ENCODE measurements at places on chromosomes 11 and 22.

DNA sequence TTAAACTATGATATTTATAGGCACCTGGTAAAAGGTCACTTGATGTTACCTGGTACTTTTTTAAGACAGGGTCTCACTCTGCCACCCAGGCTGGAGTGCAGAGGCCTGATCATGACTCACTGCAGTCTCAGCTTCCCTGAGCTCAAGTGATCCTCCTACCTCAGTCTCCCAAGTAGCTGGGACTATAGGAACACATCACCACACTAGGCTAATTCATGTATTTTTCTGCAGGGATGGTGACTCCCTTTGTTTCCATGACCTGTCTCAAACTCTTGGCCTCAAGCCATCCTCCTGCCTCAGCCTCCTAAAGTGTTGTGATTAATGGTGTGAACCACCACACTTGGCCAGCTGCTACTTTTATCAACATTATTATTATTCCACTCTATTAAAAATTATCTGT, 47.6 kb downstream of the OR4C45 start:
- H3K27ac ChIP-seq = no peak overlapping the region
- no peak overlapping the region for H3K4me3 ChIP-seq
- no peaks in the 10 kb centered on the region for H3K27me3 ChIP-seq
- no peaks in the 10 kb centered on the region for H3K4me1 ChIP-seq
- H3K36me3 ChIP-seq = no peaks in the 10 kb centered on the region

- no peak overlapping the region for H3K27ac ChIP-seq
- no peak overlapping the region for H3K4me3 ChIP-seq
- no peaks in the 10 kb centered on the region for H3K36me3 ChIP-seq
- H3K27me3 ChIP-seq = no peaks in the 10 kb centered on the region
Measured at GRCh38 chr11:112132737-112133136, 31.2 kb downstream of the IL18 start.

GRCh38 chr11:123483466-123483865, 53.4 kb downstream of the GRAMD1B start:
- no peaks in the 10 kb centered on the region for H3K27me3 ChIP-seq
- no peak overlapping the region for H3K4me3 ChIP-seq
- no peak overlapping the region for H3K27ac ChIP-seq
- no peaks in the 10 kb centered on the region for H3K36me3 ChIP-seq
- H3K4me1 ChIP-seq = peaks cover 51% of the 10 kb centered on the region
- DNase-seq = no peak

DNA sequence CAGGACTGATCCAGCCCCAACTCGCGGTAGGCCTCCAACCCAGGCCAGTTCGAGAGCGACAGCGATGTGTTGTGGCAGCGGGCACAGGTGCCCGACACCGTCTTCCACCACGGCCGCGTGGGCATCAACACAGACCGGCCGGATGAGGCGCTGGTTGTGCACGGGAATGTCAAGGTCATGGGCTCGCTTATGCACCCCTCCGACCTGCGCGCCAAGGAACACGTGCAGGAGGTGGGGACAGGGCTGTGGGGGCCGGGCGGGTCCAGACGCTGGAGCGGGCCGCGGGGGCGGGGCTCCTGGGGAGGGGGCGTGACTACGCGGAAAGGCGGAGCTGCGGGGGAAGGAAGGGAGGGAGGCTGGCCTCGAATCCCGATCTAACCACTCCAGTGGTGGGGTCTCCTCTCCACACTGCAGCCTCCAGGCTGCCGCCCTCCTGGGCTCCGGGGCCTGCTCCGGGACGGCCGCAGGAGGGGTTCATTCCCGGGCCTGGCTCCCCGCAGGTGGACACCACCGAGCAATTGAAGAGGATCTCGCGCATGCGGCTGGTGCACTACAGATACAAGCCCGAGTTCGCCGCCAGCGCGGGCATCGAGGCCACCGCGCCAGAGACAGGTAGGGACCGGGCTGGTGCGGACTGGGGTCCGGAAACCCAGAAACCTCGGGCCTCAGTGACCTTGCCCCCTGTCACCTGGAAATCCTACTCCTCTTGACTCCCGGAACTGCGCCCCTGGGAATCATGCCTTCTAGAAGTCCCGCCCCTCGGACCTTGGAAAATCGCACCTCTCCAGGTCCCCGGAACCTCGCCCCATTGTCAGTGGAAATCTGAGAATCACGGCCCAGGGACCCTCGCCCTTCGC, 14.9 kb downstream of the TMEM258 start:
- H3K4me1 ChIP-seq = peaks cover 37% of the 10 kb centered on the region
- H3K4me3 ChIP-seq = peak overlapping the region; percentile 18
- H3K36me3 ChIP-seq = no peaks in the 10 kb centered on the region

DNA sequence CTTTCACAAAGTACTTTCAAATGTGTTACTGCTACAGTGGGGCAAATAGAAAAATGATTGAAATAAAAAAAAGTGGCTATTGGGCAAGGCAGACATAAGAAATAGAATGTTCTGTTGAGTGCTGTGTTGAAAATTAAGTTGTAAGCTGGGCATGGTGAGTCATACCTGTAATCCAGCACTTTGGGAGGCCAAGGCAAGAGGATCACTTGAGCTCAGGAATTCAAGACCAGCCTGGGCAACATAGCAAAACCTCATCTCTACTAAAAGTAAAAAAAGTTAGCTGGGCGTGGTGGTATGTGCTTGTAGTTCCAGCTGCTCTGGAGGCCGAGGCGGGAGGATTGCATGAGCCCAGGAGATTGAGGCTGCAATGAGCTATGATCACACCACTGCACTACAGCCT, 26.9 kb upstream of the LDHA start:
- no peaks in the 10 kb centered on the region for H3K4me1 ChIP-seq
- peaks cover 38% of the 10 kb centered on the region for H3K36me3 ChIP-seq
- DNase-seq = no peak
- no peak overlapping the region for H3K27ac ChIP-seq
- no peaks in the 10 kb centered on the region for H3K27me3 ChIP-seq
- no peak overlapping the region for H3K4me3 ChIP-seq

DNA sequence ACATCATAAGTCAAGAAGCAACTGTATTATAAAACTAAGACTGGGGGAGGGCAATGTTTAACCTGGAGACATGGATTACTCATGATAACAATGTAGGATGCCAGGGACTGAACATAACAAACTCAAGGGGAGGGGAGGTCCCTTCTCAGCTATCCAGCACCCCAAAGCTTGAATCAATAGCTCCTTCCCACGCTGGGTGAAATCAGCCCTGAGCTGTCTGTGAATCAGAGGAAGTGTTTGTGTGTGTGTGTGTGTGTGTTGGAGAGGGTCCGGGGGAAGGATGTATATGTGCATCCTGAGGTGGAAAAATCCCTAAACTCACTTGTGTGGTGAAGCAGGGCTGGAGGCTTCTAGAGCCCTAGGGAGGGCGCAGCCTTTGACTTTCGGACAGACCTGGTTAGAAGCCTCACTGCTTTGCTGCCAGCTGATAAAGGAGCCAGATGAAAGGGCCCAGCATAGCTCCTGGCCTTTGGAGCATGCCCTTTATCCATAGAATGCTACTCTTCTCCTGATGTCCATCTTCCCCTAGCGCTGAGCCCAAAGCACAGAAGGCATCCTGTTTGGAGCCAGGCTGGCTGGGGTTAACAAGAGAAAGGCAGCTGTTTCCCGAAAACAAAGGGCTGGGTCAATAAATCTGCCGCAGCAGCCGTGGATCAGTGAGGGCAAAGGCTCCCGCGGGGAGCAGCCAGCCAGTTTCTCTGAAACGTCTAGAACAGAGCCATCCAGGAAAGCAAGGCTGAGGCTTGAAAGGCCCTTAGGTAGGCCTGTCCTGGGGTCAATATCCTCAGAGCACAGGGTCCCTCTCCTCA, 35.8 kb downstream of the TNKS1BP1 start:
- H3K4me1 ChIP-seq = no peaks in the 10 kb centered on the region
- DNase-seq = no peak
- no peak overlapping the region for H3K4me3 ChIP-seq
- no peak overlapping the region for H3K27ac ChIP-seq
- H3K36me3 ChIP-seq = no peaks in the 10 kb centered on the region

DNA sequence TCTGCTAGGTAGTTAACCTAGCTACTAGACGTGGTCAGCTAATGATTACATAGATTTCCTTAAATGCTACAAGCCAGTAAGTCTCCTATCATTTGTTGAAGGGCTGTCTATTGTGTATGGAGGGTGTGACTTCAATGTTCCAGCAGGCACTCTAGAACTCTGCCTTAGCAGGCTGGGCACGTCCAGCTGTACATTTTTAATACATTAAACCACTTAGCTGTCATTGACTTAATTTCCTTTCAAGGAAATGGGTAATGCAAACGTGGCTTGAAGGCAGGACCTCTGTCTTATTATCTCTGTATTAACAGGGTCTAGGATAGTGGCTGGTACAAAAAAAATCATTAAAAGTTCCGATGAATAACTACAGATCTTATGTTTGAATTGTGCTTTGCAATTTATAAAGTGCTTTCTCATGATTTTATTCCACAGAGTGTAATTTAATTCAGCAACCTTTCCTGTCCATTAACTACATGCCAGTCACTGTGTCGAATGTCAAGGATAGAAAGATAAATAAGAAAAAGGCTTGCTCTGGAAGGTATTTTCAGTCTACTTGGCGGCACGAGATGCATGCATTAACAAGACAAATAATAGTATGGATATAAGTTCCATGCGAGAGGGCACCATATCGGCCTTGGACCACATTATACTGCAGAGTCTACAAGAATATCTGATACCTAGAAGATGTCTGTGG, 60.3 kb downstream of the APOL3 start:
- no peaks in the 10 kb centered on the region for H3K36me3 ChIP-seq
- no peaks in the 10 kb centered on the region for H3K4me1 ChIP-seq
- no peak for DNase-seq
- peaks cover 4% of the 10 kb centered on the region for H3K27me3 ChIP-seq
- H3K4me3 ChIP-seq = no peak overlapping the region

GRCh38 chr11:125236072-125236825, 71.7 kb downstream of the PKNOX2 start:
- no peak overlapping the region for H3K4me3 ChIP-seq
- H3K36me3 ChIP-seq = no peaks in the 10 kb centered on the region
- no peak for DNase-seq

DNA sequence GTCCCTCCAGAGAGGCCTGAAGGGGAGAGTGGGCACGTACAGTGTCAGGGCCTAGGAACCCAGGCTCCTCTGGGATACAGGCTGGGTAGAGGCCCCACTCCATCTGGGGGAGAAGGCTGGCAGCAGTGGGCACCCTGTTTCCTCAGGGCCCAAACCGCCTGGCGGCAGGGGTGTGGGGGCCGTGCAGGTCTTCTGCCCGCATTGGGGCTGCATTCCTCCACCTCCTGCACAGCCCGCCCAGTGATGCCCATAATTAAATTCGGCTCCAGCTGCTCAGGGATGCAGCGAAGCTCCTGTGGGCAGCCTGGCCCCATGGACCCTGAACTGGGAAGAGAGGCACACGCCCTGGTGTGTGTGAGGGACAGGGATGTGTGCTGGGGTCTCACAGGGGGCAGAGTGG, 35.4 kb downstream of the KCNQ1OT1 start:
- H3K27me3 ChIP-seq = no peaks in the 10 kb centered on the region
- H3K4me1 ChIP-seq = no peaks in the 10 kb centered on the region
- no peaks in the 10 kb centered on the region for H3K36me3 ChIP-seq
- H3K27ac ChIP-seq = no peak overlapping the region
- DNase-seq = no peak
- H3K4me3 ChIP-seq = no peak overlapping the region

DNA sequence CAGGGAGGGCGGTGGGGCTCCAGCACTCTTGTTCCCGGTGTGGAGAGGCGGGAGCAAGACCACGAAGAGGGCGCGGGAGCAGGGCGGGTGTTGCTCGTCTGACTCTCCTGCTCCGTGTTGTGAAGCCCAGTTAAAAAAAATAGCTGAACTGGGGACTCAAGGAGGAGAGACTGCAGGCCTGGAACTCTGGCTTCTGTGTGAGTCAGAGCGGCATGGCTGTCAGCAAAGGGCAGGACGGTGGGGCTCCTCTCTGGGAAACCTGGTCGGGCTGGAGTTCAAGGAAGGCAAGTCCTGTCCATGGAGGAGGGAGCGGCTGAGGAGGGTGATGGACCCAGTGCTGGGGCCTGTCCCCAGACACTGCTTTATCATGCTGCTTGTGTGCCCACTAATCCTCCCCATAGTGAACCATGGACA, 152.3 kb downstream of the FEZ1 start:
- no peak overlapping the region for H3K27ac ChIP-seq
- no peak overlapping the region for H3K4me3 ChIP-seq
- DNase-seq = no peak
- no peaks in the 10 kb centered on the region for H3K27me3 ChIP-seq
- H3K4me1 ChIP-seq = no peaks in the 10 kb centered on the region

GRCh38 chr11:16956538-16957153, 57.6 kb downstream of the PLEKHA7 start:
- no peak for DNase-seq
- no peaks in the 10 kb centered on the region for H3K27me3 ChIP-seq
- H3K4me3 ChIP-seq = no peak overlapping the region
- no peak overlapping the region for H3K27ac ChIP-seq
- no peaks in the 10 kb centered on the region for H3K4me1 ChIP-seq

GRCh38 chr11:62132689-62133293, 9.0 kb downstream of the INCENP start:
- H3K4me3 ChIP-seq = no peak overlapping the region
- peaks cover 34% of the 10 kb centered on the region for H3K36me3 ChIP-seq
- no peak for DNase-seq
- no peaks in the 10 kb centered on the region for H3K27me3 ChIP-seq

GRCh38 chr11:117591316-117592039, 205.5 kb downstream of the DSCAML1 start:
- H3K4me3 ChIP-seq = no peak overlapping the region
- no peaks in the 10 kb centered on the region for H3K27me3 ChIP-seq
- H3K36me3 ChIP-seq = no peaks in the 10 kb centered on the region
- no peak overlapping the region for H3K27ac ChIP-seq
- H3K4me1 ChIP-seq = no peaks in the 10 kb centered on the region

DNA sequence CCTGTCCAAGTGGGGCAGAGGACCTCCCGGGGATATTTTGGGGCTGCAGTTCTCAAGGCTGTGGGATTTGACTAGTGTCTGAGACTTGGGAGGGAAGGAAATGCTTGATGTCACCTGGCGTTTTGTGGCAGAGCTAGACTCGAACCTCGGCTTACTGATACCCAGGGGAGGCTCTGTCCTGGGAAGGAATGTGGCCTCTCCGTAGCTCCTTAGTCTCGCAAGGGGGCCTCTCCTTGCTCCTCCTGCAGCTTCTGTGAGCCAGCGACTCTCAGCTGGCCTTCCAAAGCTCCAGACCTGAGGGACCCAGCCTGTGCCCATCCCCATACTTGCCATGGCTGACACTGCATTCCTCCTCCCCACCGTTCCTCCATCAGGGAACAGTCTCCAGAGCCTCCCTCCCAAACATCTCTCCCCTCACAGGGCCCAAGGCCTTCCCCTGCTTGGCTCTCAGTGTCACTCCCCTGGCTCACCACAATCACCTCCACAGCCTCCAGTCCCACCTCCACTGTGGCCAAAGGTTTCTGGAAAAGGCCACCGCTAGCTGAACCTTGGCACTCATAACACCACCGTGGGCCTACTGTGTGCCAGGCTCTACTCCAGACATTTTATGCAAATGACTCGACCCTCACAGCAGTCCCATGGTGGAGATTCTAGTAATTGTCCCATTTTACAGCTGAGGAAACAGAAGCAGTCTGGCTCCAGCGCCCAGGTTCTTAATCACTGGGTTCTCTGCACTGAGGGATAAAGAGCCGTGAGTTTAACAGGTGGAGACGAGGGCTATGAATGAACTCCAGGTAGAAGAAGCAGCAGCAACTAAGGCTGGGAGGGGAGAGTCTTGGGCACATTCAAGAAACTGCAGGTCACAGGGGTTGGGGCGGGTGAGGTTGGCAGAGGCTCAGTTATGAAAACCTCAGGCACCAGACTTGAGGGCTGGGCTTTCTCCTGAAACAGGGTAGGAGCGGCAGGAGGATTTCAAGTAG, 12.1 kb downstream of the P2RY2 start:
- no peak for DNase-seq
- H3K36me3 ChIP-seq = no peaks in the 10 kb centered on the region
- H3K4me3 ChIP-seq = no peak overlapping the region
- H3K27me3 ChIP-seq = no peaks in the 10 kb centered on the region

Measured in natural killer cell (primary cell).